ENCODE measurements at places on chromosomes 13 and 19. TPM values are rescaled to one million over a fixed set of nuclear protein-coding genes. Genes with fewer than 3 reads are reported as not detected.

- no peak for DNase-seq
Measured at GRCh38 chr13:113400621-113401451, 36.9 kb upstream of the GRTP1 start.

DNA sequence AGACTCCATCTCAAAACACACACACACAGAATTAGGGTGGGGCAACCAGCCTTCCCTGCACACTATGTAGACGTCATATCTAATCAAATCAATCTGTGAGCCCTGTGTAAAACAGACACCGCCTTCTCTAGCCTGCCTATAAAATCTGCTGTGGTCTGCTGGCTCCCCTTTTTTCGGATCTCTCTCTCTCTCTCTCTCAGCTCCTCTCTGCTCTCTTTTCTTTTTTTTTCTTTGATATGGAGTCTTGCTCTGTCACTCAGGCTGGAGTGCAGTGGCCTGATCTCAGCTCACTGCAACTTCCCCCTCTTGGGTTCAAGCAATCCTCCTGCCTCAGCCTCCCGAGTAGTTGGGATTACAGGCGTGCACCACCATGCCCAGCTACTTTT is 11.8 kb upstream of the CD70 start:
- no peak for DNase-seq

GRCh38 chr19:6706633-6706958 is 13.9 kb downstream of the C3 start:
- no peak for DNase-seq

DNA sequence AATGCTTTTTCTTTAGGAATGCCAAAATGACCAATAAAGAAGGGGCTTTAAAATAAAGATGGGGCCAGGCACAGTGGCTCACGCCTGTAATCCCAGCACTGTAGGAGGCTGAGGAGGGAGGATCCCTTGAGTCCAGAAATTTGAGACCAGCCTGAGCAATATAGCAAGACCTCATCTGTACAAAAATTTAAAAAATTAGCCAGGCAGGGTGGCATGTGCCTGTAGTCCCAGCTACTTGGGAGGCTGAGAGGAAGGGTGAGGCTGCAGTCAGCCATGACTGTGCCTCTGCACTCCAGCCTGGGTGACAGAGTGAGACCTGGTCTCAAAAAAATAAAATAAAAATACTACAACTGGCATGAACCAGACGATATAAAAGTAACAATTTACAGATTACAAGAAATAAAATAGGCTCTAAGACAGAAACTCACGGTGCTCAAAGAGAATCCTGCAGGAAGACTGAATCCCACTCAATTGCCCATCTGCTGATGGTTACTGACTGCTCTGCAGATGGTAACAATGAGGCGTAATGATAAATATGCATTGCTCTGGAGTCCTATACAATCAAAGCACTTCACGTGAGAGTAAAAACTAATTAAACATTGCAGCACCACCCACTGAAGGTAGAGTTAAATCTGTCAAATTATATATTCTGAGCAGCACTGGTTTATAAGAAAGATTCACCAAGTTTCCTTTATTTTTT is 93.2 kb downstream of the LHFPL6 start:
- DNase-seq = no peak

DNA sequence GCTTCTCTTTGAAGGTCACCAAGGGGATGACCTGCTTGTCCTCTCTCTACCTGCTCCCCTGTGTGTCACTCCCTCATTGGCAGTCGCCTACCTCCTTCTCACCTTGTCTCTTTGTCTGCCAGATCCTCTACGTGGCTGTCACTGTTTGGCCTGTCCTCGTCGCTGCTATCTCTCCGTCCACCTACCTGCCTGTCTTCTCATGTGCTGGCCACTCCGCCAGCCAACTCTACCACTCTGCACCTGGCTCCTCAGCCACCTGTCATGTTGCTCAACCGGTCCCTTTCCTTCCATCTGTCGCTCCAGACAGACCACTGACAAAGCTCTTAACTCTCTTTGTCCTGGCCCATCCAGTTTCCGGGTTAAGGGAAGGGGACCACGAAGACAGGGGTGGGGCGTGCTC is at the start of gene KLK12:
Gene KLK12, minus strand, starts transcription at position 299 of the 400 bp plus-strand sequence. CDS start 381 bp downstream, outside the sequence.
- no peak for DNase-seq

DNA sequence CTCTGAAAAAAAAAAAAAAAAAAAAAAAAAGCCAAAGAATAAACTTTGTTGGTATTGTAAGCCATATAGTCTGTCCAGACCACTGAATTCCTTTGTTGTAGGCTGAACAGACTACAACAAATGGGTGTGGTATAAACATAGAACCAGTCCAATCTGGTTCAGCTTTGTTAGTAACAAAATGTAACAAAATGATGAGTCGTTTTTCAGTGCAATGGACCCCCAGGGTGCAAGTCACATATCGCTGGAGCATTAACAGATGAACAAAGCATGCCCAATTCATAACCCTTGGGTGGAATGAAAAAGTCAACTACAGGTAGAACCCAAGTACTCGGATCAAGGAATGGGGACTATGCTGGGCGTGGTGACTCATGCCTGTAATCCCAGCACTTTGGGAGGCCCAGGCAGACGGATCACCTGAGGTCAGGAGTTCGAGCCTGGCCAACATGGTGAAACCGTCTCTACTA is 13.6 kb upstream of the FCHO1 start:
- no peak for DNase-seq

DNA sequence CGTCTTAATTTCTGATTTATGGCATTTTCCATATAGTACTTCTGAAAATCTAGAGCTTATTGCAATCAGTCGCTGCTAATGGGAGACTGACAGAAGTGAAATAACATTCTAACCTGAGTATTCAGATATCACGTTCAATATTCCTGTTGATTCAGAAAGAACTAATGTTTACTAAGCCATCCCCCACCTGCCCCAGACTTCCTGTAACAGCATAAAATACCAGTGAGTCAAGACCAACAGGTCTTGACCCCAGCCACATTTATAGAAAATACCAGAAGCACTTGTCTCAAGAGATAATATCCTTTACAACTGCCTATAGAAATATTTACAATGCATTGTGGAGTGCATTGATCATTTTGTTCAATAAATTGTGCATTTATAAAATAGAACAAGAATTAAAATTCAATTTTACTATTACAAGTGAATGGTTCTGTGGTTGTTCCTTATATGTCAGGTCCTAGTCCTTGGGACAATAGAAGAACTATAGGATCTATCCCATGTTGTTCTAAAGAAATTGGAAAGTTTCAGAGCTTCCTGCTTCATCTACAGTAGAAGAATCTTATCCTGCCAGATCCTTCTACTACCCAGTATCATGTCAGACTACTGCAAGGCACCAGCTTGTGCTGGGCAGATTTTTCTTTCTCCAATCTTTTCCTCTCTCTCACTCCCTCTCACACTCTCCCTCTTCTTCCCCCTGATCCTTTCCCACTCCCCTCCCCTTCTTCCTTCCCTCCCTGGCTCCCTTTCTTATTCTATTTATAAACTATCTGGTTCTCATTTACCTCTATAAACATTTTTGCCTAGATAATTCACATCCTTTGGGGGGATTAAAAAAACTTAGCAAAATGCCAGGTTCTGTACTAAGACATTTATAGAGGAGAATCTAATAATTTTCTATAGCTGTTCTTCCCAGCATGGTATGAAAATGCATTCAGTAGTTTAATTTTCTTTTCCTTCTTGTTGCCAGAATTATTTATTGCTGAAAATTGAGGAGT is 629.9 kb downstream of the DIAPH3 start:
- DNase-seq = no peak

- DNase-seq = no peak
Measured at GRCh38 chr19:1857648-1858326, 5.6 kb downstream of the KLF16 start.

The UHRF1 gene
- 6.1 TPM for polyA plus RNA-seq

The IL27RA gene
- polyA plus RNA-seq = 4.5 TPM

The ERICH6B gene
- not detected for polyA plus RNA-seq

The ISYNA1 gene
- 13.3 TPM for polyA plus RNA-seq

The KLF2 gene
- 1.5 TPM for polyA plus RNA-seq

The FOXO1 gene
- polyA plus RNA-seq = 0.12 TPM
